ENCODE measurements at places on chromosomes 7 and 10.

GRCh38 chr10:62000726-62001125 lies 99.2 kb downstream of the ARID5B start:
- DNase-seq: no peak

GRCh38 chr7:2734751-2735571 lies 47.0 kb downstream of the AMZ1 start:
- peak; percentile 89 for DNase-seq

DNA sequence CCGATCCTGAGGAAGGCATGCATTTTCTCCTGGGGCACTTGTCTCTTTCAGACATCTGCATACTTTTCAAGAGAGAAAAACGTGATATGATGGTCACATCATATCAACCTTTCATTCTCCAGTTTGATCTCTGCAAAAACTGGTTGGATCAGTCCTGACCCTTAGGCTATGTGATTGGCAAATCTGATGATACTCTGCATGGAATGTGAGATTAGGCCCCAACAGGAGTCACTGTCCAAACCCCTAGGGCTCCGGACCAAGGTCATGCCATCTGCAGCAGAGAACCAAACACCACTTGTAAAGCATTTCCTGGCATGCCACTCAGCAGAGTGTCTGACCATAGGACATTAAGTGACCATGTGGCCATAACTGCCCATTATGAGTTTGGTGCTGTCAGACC lies 8.6 kb downstream of the GCK start:
- DNase-seq: no peak

DNA sequence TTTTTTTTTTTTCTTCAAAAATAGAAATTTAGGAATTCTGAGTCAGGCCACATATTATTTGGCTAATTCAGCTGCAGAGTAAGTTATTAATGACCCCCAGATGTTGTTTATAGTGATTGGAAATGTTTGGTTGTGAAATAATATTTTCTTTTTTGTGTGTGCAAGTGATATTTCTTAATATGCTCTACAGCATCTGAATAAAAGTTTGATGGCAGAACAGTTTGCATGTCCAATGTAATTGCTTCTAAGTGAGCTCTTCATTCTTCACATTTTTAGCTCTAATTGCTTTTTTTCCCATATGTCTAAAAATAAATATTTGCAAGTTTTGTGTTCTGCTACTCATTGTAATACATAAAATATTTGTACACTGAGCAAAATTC lies 116.0 kb downstream of the ARID5B start:
- DNase-seq: no peak

GRCh38 chr7:155258226-155258560 lies 39.5 kb upstream of the INSIG1 start:
- no peak for DNase-seq

DNA sequence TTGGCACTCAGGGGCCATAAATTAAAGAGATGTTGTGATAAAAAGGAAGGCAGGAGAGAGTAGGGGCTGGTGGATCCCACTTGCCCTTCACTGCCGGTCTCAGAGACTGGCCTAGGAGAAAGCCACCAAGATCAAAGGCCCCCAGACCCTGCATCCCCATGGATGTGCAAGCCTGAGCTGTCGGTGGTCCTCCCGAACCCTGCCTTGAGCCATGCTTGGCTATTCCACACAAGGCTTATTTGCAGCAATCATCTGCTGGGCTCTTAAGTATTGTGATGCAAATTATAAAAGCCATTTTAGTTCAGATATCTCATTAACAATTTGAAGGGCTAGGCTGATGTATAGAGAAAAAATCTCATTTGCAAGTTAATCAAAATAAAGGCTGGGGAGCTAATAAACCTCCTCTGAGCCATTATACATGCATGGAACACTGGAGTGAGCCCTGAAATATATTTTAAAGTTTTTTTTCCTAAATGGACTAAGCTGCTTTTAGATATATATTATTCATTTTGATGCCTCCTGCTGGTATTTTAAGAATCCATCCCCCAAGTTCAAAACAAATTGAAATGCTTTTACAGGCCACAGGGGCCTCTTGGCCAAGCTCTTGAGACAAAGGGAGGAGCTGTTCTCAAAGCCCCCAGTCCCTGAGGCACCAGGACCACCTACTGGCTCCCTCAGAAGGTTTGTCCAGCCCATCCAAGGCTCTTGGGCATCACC lies 28.1 kb downstream of the OAT start:
- no peak for DNase-seq

DNA sequence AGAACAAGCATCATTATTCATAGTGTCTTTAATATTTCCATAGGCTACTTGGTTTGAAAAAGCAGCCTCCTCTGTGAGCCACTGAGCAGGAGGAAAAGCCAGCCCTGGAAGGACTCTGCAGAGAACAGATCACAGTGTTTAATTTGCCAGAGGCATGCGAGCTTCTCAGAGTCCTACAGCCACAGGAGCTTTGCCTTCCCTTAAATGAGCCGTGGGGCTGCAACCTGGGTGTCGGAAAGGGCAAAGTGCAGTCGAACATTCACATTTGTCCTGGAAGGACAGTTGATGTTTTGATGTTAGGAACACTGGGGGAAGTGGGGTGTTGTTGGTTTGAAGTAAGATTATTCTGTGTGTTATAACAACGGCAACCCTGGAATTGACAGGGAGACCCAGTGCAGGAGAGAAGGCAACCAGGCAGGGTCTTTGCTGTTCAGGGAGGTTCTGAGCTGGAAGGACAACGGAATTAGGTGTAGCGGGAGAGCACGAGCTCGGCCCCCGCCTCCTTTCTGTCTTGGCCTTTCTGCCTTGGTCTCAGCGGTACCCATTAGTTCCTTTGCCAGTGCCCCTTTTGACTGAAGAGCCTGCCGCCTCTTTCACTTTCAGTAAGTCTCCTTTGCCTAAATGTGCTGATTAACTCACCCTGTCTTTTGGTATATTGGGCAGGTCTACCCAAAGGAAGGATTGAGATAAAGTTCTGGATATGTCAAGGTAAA lies 192.3 kb upstream of the PITRM1 start:
- DNase-seq: peak; percentile 45

DNA sequence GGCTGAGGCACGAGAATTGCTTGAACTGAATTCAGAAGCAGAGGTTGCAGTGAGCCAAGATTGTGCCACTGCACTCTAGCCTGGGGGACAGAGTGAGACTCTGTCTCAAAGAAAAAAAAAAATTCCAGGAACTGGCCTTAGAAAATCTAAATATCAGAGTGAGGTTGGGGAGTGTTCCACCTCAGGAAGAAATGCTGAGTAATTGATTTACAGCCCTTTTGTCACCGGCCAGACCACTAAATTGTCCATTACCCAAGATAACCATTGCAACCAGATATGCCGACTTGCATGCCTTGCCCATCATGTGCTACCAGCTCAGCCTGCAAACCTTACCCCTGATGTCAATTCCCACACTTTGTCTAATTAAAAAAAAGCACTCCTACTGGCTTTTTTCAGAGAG lies 42.4 kb downstream of the CRCP start:
- DNase-seq: no peak

- DNase-seq: no peak
Measured at GRCh38 chr7:132291481-132291880, 284.8 kb downstream of the PLXNA4 start.

DNA sequence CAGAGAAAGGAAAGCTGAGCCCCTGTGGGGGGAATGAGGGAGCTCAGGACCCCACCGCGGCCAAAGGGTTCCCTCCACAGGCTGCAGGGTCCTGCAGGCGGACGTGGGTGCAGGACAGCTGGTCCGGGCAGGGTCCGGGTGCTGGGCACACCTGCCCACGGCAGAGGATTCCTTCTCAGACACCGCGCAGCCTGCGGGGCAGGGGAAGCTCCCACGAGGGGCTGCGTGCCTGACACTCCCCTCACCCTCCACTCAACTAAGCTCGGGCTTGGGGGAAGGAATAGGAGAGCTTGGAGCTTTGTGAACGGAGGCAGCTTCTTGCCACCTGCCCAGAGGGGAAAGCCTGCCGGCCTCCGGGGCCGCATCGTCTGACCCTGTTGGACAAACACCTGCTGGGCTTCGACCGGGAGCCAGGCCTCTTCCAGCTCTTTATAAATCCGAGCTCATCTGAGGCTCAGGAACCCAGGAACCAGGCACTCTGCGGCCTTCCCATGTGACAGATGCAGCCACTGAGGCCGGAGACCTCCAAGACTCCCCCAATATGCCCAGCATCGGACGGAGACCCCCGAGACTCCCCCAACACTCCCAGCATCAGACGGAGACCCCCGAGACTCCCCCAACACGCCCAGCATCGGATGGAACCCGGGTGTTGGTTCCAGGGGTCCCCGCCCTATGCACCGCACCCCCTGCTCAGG lies 97.3 kb downstream of the PDGFA start:
- DNase-seq: no peak

DNA sequence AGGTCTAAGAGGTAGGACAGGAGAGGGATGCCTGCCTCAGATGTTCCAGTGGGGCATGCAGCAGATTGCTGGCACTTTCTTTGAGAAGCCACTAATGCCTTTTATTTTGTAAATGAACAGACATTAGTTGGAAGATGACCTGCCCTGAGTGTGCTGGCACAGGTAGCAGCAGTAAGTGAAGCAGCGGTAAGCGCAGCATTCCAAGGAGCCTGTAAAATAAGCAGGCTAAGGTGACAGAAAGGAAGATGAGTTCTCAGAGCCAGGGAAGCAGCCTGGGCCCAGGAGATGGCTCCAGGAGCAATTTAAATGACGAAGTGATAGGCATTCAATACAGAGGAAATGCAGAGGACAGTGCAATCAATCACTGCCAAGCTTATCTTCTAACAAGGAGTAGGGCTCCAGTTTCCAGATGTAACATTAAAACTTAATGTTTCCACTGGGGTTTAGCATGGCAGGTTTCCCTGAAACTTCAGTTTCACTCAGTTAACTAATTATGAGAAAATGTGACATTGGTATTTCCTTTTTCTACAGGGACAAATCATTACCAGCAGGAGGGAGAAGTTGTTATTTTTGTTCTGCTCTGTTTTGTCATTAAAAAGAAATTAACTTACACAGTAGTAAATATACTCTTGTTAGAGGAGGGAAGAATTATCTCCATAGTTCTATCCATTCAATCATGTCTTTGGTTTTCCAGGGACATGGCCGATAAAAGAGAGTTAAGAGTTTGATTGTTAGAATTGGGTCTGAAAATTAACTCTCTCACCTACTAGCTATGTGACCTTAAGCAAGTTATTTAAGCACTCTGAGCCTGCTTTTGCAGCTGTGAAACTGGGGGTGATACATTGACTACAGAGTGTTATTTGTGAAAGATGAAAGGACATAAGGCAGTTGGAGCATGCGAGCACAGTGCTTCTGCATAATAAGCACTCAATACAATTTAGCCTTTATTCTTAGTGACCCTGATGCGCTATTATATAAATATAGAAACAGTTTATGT lies 96.6 kb upstream of the PTN start:
- no peak for DNase-seq

DNA sequence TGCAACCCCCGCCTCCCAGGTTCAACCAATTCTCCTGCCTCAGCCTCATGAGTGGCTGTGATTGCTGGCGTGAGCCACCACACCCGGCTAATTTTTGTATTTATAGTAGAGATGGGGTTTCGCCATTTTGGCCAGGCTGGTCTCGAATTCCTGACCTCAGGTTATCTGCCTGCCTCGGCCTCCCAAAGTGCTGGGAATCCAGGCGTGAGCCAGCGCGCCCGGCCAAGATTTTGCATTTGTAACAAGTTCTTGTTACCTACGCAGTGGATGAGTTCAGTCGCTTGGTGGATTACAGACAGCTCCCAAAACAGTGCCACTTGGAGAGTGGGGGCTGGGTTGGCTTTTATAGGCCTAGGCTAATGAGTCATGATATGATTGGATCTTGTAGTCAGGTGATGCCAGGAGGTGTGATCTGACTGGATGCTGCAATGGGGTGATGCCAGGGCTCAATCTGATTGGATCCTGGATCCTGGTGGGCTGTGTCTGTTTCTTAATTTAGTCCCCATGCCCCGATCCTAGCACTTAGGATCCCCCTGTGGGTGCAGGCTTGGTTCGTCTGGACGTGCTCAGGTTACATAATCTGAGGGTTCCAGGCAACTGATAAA lies 20.3 kb downstream of the SBDS start:
- DNase-seq: no peak

DNA sequence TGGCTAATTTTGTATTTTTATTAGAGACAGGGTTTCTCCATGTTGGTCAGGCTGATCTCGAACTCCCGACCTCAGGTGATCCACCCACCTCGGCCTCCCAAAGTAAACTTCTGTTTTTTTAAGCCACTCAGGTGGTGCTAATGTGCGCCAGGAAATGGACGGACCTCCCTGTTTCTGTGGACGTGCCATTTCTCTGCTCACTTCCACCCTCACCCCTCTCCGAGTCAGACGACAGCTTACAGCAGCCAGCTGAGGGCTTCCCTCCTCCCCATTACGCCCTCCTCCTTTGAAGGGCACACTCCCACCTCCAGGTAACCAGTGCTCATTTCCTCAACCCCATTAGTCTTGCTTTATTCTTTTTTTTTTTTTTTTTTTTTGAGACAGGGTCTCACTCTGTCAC lies 41.7 kb upstream of the EZH2 start:
- no peak for DNase-seq

- no peak for DNase-seq
Measured at GRCh38 chr10:83612746-83613145, 526.6 kb upstream of the GHITM start.

DNA sequence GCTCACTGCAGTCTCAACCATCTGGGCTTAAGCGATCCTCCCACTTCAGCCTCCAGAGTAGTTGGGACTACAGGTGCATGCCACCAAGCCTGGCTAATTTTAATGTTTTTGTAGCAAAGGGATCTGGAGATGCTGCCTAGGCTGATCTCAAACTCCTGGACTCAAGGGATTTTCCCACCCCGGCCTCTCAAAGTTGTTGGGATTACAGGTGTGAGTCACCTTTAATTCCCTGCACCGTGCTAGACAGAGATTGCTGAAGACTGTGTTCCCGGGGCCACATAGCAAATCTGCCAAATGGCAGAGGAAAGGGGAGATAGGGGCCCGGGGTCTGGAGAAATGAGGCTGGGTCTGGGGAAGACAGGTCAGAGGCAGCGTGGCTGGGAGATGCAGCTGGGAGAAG lies 20.6 kb upstream of the PSMG3 start:
- no peak for DNase-seq

DNA sequence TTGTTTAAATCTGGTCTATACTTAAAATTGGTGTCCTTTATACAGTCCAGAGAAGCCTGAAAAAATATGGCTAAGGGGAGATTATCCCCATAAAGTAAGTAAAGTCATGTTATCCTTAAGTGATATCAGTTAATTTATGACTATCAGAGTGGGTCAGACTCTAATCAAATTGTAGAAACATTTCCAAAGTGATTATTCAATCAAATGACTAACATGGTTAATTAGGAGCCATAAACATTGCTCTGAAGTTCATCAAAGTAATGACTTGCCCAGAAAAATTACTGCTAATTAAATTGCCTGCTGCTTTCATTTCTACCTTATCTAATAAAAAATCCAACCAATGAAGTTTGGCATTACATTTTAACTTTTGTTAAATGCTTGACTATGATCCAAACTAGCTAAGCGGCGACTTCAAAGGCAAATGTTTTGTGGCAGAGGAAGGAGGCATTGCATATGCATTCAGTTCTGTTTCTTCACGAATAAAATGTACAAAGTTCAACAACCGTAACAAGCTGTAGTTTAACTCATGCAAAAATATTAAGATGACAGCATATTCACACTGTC lies 76.7 kb downstream of the ETV1 start:
- no peak for DNase-seq

All from NCI-H1417 (cell line).